Activated CD8-positive, alpha-beta memory T cell treated with anti-CD3 and anti-CD28 coated beads, Interleukin-2, amount 10 ng/mL, durations not matched to agents 7 days and 5 days (primary cell): ENCODE measurements at places on chromosomes 5 and 9.

GRCh38 chr9:87063246-87063645, 115.9 kb upstream of the GAS1 start:
- no peak for DNase-seq

DNA sequence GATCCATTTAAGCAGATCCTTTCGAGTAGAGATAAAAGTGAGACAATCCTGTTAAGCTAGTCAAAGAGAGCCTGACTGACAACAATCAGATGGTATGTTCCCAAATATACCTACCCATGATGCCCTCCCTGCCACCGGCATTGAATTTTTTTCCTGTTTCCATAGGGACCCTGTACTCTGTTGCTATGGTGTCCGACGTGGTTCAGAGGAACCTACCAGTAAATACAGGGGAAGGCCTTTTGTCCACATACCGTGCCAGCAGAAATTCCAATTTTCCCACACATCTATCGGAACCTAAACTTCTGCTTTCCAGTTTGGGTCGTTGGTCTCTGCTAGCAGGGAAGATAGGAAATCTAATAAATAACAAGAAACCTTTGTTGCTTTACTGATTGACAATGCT, 64.7 kb downstream of the MEGF10 start:
- DNase-seq = no peak

GRCh38 chr5:68074048-68074632, 141.4 kb upstream of the PIK3R1 start:
- no peak for DNase-seq

GRCh38 chr9:109811876-109812275, 31.9 kb downstream of the PALM2AKAP2 start:
- no peak for DNase-seq

DNA sequence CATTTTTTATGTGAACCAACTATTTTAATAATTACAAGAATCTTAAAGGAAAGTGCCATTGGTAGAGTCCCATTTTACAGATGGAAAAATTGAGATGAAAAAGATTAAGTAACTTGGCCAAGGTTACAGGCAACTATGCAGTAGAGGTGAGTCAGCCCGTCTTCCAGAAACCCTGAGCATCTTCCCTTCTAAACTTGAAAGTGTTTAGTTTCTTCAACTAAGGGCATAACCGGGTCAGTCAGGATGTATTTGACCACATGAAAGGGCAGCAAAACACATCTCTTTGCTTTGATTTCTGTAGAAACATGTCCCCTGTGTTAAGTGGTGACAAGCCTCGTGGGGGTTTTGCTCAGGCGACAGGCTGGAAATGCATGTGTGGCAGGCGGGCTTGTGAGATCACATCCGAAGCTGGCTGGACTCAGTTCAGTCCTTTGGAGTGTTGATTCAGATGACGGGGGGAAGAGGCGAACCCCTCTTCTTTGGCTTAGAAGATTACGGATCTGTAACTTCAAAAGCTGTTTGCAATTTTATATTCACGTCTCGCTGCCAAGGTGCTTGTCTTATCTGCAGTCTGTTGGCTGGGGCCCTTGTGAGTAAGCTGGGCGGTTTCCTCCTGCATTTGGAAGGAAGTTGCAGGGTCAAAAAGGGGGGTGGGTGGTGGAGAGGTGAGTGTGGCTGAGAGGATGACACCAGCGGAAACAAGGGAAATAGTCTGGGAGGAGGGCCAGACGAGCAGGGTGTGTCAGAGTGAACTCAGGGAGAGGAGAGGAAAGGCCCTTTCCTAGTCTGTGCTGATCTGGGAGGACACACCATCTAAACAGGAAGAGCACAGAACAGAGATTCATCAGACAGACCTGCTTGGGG, 78.9 kb upstream of the RPS23 start:
- peak; percentile 83 for DNase-seq

DNA sequence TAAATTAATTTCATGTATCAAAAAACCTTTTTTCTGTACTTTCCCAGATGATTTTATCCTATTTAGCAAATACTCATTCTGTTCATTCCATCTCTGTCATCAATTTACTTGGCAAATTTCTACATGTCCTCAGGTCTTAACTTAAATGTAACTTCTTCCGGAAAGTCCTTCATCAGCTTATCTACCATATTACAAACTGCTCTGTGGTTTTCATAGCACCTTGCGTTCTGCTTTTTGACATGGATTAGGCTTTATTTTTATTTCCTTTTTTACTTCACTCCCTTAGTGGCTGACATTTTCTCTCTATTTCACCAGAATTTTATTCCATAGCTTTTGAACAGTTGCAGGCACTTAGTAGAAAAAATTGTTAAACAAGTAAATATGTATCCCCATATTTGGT, 1040.8 kb downstream of the TAF11L14 start:
- DNase-seq = no peak

DNA sequence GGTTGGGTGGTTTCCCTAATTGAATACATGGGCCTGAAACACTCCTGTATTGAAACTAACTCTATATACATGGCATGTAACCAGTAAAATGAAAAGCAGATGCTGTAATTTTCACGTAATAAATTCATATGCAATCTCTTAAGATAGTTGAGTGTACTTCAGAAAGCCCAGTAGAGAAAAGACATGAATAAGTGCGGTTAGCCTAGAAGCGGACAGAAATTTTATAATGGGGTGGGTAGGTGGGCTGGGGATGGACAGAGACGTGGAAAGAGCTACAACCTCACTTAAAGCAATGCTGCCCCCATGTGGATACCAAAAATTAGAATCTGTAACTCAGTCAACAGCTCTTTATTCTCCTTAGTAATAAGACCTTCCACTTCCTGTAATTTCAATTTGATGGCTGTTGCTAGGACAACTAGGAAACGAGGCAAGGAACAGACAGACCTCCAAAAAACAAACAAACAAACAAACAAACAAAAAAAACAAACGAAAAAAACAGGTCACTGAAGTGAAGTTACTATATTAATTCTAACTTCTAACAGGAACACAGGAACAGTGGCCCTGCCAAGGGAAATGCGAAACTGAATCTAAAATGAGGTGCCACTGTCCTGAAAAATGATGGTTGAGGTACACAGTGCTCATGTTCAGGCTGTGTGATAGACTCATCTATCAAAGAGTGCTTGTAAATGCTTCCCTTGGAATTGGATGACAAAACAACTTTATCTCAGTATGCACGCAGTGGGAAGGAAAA, 103.4 kb upstream of the GNA14 start:
- DNase-seq = no peak

- no peak for DNase-seq
These were observed 636.2 kb upstream of the CCNG1 start for GRCh38 chr5:162801235-162801634.

- no peak for DNase-seq
These were observed 667.9 kb upstream of the ITGA1 start for GRCh38 chr5:52119768-52120167.

DNA sequence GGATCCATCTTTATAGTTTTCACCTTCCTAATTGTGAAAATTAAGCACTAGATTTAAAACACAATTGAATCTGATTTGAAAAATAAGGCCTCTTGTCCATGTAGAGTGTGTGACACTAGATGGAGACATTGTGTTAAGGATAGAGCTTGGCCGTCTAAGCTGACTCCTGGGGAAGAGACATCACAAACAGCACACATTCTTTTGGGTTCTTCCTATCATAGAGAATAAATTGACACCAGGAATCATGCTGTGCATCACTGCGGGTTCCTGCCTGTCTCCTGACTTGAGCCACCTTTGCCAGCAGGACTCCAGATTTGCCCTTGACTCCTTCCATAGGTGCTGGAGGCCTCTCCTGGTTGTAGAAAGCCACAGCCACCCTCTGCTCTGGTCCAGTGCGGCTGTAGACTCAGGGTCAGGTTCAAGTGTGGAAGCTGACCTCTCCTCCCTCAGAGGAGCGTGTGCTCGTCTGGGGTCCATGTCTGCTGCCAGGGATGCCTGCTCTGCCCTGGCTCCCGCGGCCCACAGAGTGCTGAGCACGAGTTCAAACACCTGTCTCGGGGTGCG, 11.2 kb downstream of the ROPN1L start:
- no peak for DNase-seq

- DNase-seq = no peak
These were observed 193.2 kb downstream of the CACNA1B start for GRCh38 chr9:138070815-138071214.

DNA sequence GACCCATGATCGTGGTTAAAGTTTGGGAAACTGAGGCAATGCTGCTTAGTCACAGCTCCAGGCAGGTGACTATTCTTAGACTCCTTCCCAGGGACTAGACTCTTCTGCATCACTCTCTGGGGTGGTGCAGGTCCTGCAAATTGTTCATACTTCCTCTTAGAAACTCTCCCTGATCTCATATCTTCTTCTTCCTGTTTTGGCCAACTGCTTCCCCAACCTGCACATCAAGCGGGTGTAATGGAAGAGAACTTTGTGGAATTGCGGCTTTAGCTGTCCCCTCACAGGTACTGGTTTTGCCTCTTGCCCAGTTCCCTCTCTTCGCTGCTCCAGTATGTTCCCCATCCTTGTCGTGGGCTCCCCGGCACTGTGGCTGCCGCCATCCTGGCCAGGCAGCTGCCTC, 111.5 kb upstream of the CTSL start:
- no peak for DNase-seq

DNA sequence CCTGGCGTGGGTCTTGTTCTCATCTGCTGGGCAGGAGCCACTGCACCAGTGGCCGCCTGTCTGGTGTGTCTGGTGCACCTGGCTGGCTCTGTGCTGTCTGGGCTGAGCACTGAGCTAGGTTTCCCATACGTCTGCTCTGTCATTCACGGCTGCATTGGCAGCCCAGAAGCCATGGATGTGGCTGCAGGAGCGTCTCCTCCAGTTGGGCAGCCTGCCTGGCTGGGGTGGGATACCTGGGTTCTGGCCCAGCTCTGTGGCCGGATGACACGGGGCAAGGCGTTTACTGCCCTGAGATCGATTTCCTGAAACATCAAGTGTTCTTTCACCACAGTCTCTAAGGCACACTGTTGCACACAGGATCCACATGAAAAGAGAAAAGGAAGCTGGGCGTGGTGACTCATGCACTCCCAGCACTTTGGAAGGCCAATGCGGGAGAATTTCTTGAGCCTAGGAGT, 25.5 kb upstream of the SLC25A51 start:
- no peak for DNase-seq

DNA sequence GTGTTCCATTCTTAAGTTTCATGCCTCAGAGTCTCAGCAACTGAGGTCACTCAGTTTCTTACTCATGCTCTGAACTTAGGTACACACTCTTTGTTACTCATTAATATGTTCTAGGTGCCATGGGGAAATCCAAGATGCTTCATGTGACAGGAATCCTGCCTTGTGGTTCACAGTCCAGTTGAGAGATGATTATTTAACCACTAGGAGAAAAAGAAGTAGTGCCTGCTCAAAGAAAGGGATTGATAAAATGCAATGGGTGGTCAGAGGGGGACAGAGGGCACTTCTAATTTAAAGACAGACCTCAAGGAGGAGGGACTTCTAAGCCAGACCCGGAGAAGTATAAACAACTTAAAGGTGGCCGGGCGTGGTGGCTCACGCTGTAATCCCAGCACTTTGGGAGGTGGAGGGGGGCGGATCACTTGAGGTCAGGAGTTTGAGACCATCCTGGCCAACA, 69.0 kb downstream of the UGCG start:
- DNase-seq = no peak

GRCh38 chr9:122377241-122378164, 6.7 kb downstream of the PTGS1 start:
- DNase-seq = no peak

DNA sequence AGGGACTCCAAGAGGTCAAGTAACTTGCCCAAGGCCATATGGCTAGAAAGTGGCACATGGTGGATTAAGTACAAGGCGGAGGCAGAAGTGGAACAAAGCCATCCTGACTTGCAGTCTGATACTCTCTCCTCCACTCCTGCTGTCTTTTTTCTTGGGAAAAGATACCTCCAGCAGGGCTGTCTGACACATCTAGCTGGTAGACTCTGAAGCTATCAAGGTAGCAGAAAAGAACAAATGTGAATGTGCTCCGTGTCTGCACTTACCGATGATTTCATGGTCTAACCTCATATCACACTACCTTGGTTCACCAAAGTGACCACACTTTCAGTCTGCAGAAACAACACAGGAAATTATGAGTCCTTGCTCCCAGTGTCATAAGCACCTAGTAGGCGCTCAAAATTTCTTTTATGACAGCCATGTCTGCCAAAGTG, 284.8 kb downstream of the CRB2 start:
- DNase-seq = peak; percentile 73

DNA sequence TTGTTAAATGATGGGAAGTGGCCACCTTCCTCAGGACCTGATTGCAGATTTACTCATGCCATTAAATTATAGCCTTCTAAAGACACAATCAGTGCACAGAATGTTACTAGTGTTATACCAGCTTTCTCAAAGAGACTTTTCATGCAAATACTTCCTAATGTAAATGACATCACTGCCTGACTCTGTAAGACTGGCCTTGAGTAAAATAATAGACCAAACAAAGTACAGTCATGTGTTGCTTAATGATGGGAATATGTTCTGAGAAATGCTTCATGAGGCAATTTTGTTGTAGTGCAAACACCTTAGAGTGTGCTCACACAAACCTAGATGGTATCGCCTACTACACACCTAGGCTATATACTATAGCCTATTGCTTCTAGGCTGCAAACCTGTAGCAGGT, 17.0 kb upstream of the C1QTNF3 start:
- DNase-seq = no peak

- DNase-seq = no peak
These were observed 877 bp upstream of the CAMSAP1 start for GRCh38 chr9:135908093-135908753.

DNA sequence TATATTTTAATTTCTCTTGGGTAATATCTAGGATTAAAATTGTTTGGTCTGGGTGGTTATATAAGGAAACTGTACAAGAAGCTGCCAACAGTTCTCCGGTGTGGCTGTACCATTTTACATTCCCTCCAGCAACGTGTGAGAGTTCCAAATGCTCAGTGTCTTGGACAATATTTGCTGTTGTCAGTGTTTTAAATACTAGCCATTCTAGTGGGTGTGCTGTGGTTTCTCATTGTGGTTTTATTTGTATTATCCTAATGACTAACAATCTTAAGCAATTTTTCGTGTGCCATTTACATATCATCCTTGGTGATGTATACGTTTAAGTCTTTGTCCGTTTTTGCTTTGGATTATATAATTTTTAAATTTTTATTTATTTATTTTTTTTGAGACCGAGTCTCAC, 34.0 kb downstream of the TNFSF15 start:
- no peak for DNase-seq

DNA sequence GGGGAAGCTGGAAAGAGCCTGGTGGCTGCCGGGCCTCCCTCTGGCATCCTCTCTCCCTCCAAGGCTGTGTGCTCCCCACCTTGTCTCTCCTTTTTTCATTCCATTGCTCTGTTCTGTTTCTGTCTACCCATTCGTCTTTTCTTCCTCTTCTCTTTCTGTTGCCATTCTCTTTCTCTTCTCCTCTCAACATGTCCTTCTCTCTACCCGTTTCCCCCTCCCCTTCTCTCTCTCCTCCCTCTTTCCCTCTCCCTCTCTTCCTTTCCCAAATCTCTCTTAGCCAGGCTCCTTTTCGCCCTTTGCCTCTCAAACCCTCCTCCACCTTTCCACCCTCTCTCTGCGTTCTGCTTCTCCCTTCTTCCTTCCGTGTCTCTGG, 19.4 kb upstream of the KCNIP1 start:
- no peak for DNase-seq
